Thoracic aorta (tissue), 2 donors: ENCODE measurements at places on chromosomes 1 and 21. TPM values are rescaled to one million over a fixed set of nuclear protein-coding genes. Genes with fewer than 3 reads are reported as not detected.

The S100A3 gene
- total RNA-seq, result 3.1 TPM

- no peak overlapping the region for H3K27ac ChIP-seq
- no peaks in the 10 kb centered on the region for H3K4me1 ChIP-seq
- no peaks in the 10 kb centered on the region for H3K27me3 ChIP-seq
- no peak for DNase-seq
These were observed 17.8 kb upstream of the MAST2 start for GRCh38 chr1:45785583-45785982.

DNA sequence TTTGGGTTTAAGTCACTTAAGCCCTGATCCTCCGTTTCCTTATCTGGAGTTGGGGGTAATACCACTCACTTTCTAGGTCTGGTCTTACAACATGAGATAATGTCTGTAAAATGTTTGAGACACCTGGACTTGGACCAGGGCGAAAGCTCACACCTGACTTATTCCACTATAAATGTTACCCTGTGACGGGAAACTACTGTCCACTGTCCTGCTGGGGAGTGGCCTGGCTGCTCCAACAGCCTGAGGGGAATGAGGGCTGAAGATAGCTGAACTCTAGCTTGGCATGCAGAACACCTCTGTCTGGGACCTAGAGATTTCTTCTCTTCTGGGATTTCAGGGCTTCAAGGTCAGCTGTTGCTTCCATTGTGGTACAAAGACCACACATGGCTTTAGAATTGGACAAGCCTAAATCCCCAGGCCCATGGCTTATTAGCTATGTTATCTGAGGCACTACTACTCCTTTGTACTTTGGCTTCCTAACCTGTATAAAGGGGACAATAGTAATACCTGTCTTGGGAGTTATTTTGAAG, 9.5 kb upstream of the A3GALT2 start:
- peaks cover 59% of the 10 kb centered on the region for H3K4me1 ChIP-seq
- H3K4me3 ChIP-seq, result no peak overlapping the region
- H3K27ac ChIP-seq, result no peak overlapping the region
- no peaks in the 10 kb centered on the region for H3K27me3 ChIP-seq
- H3K36me3 ChIP-seq, result peaks cover 81% of the 10 kb centered on the region
- no peak for DNase-seq

DNA sequence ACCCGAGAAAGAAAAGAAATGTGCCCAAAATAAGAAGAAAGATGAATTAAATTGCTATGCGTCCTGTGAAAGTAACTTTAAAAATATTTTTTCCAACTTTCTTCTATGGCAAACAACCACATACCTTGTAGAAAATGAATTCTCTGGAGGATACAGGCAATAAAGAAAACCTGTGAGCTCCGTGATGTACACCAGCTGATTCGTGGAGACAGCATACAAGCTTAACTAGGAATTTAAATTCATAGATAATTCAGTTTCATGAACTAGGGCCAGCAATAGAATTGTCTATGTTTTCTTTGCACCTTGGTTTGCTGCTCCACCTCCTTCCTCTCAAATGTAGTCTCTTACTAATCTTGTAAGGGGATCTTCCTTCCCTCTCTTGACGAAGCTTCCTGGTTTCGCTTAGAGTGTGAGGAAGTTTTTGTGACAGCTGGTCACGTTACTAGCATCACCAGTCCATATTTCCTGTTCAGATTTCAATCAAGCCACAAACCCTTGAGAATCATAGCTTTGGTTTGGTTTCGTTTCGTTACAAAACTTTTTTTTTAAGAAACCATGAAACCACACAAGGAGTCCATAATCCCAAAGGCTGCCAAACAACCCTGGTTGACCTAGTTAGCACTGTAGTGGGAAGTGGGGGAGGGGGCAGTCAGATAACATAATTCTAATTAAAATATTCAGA, 35.8 kb downstream of the GREM2 start:
- H3K36me3 ChIP-seq, result no peaks in the 10 kb centered on the region
- H3K4me1 ChIP-seq, result no peaks in the 10 kb centered on the region
- no peaks in the 10 kb centered on the region for H3K27me3 ChIP-seq
- no peak overlapping the region for H3K27ac ChIP-seq

GRCh38 chr21:43975469-43976098, 36.5 kb upstream of the TRAPPC10 start:
- H3K36me3 ChIP-seq, result peaks cover 14% of the 10 kb centered on the region
- no peak overlapping the region for H3K4me3 ChIP-seq
- no peak overlapping the region for H3K27ac ChIP-seq
- DNase-seq, result no peak
- no peaks in the 10 kb centered on the region for H3K27me3 ChIP-seq

DNA sequence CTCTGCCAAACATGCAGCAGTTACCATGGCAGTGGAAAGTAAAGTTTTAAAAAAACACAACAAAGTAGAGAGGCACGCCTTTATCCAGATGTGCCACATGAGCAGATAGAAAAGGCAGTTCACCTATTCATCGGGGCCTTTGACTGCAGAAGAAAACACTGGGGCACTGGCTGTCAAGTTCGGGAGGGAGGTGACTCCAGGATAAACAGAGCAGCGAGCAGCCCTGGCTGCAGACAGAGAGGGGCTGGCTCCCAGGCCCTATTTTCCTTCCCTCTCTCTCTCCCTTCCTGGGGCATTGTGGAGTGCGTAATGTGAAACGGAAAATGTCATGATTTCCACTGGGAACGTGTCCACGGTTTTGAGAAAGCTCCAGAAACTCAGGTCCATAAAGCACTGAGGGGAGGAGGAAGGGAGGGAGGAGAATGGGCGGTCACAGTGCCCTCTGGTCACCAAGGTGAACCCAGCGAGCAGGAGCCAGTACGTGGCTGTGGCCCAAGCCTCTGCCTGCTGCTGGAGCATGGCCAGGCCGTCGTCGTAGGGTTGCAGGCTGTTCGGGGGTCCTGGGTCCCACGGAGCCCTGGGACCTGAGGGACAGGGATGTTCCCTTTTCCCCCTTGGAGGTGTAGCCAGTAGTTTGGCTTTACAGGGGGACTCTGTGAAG, 114.7 kb upstream of the IRF2BP2 start:
- DNase-seq, result peak; percentile 49
- H3K27me3 ChIP-seq, result no peaks in the 10 kb centered on the region
- peaks cover 75% of the 10 kb centered on the region for H3K4me1 ChIP-seq
- no peaks in the 10 kb centered on the region for H3K36me3 ChIP-seq
- H3K4me3 ChIP-seq, result peak overlapping the region; percentile 60

DNA sequence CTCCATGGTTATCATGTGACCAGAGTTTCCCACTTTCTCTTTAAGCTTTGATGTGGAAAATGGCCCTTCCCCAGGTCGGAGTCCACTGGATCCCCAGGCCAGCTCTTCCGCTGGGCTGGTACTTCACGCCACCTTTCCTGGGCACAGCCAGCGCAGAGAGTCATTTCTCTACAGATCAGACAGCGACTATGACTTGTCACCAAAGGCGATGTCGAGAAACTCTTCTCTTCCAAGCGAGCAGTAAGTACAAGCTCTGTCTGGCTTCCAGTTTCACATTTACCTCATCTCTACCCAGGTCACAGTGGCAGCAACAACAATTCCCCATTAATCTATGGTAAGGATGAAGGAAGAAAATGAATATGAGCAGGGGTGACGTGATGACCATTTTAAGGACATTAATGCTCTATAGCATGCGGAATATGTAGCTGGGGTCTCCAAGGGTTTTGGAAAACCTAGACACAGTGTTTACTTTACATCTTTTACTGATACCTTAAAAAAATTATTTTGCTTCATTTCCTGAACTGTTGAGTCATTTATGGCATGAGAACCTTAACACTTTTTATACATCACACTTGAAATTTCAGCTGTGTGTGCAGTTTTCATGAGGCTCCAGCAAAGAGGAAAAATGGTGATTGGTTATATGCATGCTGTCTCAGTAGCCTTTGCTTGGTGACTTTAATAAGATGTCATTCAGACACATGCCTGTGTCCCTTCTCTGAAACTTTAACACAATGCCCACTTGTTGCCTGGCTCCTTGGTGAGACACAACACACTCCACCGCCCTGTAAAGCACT, 286.3 kb upstream of the SGIP1 start:
- no peaks in the 10 kb centered on the region for H3K27me3 ChIP-seq
- DNase-seq, result no peak
- peaks cover 4% of the 10 kb centered on the region for H3K4me1 ChIP-seq
- no peak overlapping the region for H3K4me3 ChIP-seq

DNA sequence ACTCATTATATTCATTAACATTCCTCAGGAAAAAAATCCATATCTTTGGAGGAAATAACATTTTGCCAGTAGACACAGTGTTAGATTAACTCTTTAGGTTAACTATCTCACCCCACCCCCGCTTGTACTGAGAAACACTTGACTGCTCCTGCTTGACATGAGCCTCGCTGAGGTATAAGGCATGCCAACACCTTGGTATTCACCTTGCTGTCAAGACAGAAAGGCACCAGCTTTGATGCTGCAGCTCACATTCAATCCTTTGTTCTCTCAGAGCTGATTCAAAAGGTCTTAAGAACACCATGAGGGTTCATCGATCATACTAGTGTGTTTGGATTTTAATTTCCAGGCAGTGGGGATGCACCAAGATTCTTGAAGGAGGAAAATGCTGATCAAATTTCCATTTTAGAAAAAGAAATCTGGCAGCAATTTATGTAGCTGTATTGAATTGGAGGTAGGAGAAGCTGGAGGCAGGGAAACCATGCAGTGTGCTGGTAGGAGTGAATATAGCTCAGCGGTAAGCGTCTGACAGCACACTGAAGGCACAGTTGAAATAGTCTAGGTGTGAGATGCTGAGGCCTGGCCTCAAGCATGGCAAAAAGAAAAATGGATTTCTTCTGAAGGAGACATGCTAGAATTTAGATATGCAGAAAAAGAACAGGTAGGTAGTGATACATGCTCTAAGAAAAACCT, 108.0 kb upstream of the ST6GALNAC5 start:
- H3K4me3 ChIP-seq, result no peak overlapping the region
- no peak overlapping the region for H3K27ac ChIP-seq
- H3K36me3 ChIP-seq, result no peaks in the 10 kb centered on the region
- DNase-seq, result no peak
- H3K4me1 ChIP-seq, result no peaks in the 10 kb centered on the region
- no peaks in the 10 kb centered on the region for H3K27me3 ChIP-seq

- no peaks in the 10 kb centered on the region for H3K36me3 ChIP-seq
- no peak overlapping the region for H3K27ac ChIP-seq
- H3K27me3 ChIP-seq, result no peaks in the 10 kb centered on the region
These were observed 25.5 kb downstream of the ROR1 start for GRCh38 chr1:63799307-63799706.
